ENCODE measurements at places on chromosomes 2 and 18.

DNA sequence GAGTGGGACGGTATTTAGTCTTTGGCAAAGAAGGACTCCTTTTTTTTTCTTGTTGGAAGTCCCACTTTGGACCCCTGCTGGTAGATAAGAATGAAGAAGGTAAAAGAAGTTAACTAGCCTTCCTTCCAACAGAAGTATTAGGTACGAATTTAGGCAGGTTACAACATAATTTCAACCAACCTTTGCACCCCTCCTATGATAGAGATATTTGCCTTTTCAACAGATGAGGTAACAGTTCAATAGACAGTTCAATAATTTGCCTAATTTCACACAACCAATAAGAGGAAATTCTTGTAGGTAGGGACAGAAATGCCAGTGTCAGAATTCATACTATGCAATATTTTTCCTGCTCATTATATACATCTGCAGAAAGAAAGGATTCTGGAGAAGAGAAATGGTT is 100.8 kb downstream of the CCDC141 start:
- no peak for DNase-seq

- DNase-seq = no peak
Observed at GRCh38 chr2:168054657-168055056, 192.7 kb downstream of the STK39 start.

- DNase-seq = no peak
Observed at GRCh38 chr2:10814571-10815331, 2.2 kb upstream of the PDIA6 start.

DNA sequence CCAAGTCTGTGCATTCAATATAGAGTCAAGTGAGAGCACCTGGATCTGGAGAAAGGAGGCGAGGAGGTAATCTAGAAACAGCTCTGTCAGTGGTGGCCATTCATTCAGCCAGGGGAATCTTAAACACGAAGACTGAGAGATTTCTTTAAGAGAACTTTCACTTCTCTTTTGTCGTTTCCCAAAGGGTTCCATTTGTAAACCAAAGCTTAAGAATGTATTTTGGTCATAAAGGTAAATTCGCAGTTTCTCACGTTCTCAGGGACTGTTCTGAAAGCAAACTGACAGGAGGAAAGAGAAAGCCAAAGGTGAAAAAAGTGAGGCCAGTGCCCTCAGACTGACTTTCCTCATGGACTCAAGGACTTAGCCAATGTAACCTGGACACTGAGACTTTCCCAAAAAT is 513.5 kb downstream of the CMPK2 start:
- no peak for DNase-seq

GRCh38 chr2:222315443-222316121 is 16.8 kb upstream of the PAX3 start:
- no peak for DNase-seq

GRCh38 chr2:133608291-133608690 is 40.0 kb upstream of the NCKAP5 start:
- DNase-seq = no peak

GRCh38 chr2:38533180-38533579 is 69.5 kb downstream of the HNRNPLL start:
- no peak for DNase-seq

DNA sequence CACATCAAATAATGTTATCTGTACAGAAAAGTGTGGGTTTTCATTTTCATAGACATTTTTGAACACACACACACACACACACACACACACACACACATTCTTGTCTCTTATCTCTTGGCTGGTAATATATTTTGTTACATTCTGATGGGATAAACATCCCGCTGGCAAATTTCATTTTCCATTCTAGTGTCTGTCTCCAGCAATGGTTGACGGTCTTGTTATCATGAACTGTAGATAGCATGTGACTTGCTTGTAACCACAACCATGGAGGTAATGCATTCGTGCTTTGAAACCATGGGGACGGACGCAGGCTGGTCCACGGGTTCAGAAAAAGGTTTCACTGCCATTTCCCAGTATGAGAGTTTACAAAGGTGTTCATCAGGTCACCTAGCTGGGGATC is 156.4 kb downstream of the PPP1R1C start:
- no peak for DNase-seq

- no peak for DNase-seq
Observed at GRCh38 chr2:65800998-65801397, 368.6 kb upstream of the SPRED2 start.

DNA sequence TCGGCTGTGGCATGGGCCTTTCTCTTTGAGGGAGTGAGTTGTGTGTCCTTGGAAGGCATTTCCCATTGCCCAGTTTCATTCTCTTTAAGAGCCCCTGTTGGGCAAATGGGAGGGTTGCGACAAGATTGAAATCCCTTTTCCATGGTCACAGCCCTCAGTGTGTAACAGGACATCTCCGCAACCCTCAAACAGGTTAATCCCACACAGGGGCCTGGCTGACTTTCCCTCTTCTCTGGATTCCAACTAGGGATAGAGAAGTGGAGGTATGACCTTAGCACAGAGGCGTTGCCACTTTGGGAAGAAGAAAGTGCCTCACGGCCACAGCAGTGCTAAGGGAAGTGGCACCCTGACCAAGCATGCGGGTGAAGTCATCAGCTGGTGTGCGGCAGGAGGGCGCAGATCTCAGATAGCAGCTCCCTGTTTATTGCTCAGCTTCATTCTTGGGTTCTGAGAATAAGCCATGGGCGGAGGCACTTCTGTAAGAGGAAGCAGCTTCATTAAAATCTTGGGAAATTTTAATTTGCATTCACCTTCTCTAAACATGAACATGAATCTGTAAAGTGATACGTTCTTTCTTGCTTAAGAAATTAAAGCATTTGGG is 256.5 kb downstream of the GBX2 start:
- DNase-seq = no peak

DNA sequence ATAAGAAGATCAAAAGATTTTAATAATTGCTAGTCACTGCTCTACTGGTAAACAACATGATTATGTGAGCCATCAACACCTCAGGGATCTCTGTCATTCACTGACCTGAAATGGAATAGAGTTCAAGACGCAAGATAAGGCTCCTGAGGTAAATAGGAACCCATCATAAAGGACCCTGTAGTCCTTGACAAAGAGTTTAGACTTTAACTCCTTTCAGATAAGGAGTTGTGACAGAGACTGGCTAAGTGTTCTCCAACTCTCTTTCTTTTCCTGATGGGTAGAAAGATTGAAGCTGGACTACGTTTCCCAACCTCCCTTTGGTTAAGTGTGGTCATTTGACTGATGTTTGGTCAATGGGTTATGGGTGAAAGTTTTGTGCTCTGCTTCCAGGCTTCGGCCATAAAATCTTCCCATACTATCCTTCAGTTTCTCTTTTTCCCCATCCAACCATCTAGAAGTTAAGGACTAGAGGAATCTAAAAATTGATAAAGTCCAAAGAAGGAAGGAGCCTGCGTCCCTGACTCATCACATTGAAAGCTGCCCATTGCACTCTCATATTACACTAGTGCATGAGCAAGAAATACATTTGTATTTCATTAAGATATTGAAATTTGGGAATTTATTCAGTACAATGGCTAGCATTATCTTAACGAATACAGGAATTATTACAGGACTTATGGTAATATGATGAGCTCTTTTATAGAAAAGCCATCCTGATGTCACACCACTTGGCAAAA is 293.7 kb upstream of the ACVR2A start:
- no peak for DNase-seq

DNA sequence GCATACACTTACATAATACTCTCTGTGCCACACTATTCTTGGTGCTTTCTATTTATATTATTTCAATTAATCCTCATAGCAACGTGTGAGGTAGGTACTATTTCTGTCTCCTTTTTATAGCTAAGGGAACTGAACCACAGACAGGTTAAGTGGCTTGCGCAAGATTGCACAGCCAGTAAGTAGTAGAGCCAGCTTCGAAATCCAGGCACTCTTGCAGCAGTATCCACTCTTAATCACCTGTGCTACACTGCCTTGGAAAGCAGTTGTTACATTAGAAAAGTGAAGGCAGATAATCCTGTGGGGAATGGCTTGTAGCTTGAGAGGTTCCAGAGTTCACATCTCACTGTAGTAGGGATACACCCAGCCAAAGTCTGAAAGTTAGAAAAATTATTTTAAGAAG is 198.3 kb downstream of the LDLRAD4 start:
- DNase-seq = no peak

Measured in stimulated activated CD4-positive, alpha-beta T cell treated with anti-CD3 and anti-CD28 coated beads, Interleukin-4, amount 100 ng/mL, for 1 hour (primary cell).